ENCODE measurements at places on chromosomes 2 and 18.

DNA sequence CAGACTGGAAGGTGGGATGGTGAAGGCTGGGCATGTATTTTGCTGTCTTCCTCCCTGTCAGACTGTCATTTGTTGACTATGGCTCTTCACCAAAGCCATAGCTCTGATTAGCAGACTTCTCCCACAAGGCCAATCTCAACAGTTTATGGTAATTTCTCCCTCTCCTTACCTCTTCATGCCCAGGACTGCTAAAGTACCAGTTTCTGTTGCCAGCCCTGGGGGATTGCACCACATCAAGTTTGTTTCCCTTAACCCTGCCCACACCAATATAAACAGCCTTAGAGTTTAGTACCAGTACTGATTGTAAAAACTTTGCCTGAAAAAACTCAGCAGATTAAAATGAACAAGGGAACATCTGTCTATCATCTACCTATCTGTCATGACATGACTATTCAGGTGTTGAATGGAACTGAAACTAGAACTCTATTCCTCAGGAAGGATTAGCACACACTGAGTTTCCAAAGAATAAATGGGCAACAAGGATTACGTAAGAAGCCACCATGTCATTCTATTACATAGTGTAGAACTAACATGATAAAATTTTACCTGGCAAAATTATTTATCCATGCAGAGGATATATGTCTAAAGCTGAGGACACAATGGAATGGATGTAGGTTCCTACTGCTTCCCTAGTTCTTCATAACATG lies 13.7 kb downstream of the FEZ2 start:
- DNase-seq, result no peak

GRCh38 chr2:219402665-219403515 lies 15.2 kb upstream of the DNPEP start:
- DNase-seq, result peak; percentile 78

DNA sequence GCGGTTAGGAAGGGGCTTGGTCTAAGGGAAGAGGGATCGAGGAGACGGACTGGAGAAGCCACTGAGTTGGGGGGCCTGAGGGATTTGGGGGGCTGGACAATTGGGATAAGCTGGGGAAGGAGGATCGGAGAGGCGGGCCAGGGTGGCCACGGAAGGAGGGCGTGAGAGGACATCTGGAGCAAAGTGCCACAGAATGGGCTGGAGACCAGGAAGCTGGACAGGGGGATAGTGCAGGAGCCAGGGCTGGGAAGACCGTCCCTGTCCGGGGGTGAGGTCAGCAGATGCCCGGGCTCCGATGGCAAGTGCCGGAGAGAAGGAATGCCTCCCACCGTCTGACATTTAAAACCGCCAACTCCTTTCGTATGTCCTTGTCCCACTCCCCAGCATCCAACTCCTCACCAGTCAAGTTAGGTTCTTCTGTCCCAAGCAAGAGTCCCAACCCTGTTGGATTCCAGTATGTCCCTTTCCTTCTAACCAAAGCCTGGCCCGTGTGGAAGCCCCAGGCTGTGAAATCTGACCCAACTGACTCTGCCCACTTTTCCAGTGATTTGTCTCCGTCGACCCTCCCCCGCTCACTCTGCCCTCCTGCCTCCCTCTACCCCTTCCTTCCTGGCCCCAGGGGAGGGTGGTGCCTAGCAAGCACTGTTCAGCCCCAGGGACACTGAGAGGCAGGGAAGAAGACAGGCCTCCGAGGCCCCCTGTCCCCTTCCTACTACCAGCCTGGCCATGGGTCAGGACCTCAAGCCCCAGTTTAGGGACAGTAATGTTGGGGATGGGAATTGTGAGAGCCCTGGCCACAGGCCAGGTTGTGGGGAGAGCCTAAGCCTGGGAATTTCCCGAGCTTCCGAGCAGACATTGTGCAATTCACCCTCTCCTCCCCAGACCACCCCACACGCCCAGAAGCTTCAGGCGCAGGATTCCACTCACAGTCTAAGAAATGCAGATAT lies 31.5 kb upstream of the TMBIM1 start:
- DNase-seq, result peak; percentile 66

GRCh38 chr2:42064417-42064942 lies 16.7 kb downstream of the PKDCC start:
- DNase-seq, result no peak

- no peak for DNase-seq
Measured at GRCh38 chr2:171128461-171128860, 32.2 kb downstream of the TLK1 start.

DNA sequence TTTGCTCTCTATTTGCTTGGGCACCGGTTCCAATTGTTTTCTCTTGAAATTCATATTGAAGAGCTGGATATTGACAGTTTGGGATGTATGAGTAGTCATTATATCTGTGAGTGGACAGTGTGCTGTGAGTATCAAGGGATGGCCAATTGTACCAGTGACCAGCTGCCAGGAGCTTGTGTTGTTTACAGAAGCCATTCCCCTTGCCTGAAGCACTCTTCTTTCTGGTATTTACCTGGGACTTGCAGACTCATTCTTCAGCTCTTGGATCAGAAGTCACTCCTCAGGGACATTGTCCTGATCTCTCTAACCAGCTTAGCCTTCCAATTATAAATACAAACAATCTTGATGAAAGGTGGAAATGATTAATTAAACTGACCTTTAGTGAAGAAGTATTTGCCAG lies 438.3 kb upstream of the LRATD1 start:
- no peak for DNase-seq

- DNase-seq, result no peak
Measured at GRCh38 chr18:24611075-24611474, 150.6 kb downstream of the HRH4 start.

DNA sequence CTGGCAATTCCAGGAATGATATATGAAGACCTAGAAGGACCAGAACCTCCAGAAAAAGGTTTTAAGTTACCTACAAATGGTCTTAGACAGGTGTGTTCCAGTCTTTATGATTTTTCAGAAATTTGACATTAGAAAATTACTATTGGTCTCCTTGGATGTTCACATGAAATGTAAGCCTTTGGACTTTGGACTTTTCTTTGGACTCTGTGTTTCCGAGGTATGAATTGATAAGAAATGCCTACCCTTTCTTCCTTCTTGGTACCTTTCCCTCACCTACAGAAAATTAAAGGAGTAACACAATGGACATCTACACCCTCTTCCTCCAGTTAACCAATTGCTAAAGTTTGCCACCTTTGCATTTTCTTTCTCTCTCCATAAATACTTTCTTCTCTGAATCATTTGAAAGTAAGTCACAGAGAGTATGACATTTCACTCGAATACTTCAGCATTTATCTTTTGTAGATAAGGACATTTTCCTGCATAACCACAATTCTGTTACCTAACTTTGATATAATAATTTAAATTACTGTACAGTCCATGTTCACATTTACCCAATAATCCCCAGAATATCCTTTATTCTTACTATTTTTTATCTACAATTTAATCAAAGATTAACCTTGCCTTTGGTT lies 26.2 kb downstream of the CEP192 start:
- DNase-seq, result no peak

DNA sequence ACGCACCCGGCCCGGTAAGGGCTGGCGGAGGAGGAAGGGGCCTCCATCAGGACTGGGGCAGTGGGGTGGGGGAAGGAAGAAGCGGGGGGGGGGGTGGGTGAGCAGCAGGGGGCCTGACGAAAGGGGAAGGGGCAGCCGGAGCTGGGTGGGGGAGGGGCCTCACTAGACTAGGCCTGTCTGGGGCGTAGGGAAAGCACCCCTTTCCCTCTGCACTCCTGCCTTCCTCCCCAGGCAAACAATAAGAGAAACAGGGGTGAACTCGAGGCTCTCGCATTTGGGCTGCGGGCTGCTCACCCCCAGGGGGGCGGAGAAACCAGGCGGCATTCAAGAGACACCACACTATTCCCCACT lies 82.7 kb upstream of the POMC start:
- DNase-seq, result no peak

DNA sequence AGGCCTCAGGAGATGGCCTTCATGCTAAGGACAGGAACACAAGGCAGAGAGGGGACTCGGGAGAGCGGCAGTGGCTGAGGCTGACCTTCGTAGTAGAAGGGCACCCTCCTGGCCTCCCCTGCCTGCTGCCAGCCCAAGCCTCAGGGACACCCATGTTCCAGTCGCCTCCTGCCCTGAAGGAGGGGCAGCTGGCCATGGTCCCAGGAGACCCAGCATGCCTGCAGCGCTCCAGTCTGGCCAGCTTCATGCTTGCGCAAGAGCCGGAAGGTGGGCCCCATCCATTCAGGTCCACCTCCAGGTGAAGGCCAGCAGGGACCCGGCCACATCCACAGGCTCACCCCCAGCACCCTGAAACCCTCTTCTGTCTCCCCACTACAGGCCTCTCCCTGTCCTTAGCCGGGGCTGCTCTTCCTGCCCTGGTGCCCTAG lies 35.0 kb downstream of the BIN1 start:
- no peak for DNase-seq

DNA sequence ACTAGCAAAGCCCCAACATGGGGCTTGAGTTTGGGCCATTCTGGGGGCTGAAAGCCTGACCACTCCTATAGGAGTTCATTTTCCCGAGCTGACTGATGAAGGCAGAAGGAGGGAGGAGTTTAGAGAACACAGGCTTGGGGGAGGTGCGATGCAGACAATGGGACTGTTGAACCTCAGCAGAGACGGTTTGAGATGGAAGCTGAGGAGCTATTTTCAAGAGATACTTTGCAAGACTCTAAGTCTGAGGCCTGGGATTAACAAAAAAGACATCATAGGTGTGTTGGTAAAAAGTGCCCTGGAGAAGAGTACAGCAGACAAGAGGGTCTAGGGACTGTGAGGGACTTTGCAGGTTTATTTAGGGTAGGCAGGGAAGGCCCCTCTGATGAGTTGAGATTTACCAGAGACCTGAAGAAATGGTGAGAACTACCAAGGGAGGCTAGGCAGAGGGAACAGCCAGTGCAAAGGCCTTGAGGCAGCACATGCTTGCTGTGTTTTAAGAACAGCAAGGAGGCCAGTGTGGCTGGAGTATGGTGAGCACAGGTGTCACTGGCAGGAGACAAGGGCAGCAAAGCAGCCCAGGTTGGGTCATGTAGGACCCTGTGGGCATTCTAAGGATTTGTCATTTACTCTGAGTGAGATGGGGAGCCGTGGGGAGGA lies 31.6 kb downstream of the PCBP1 start:
- DNase-seq, result no peak

GRCh38 chr2:164523009-164523408 lies 98.3 kb downstream of the GRB14 start:
- no peak for DNase-seq

- no peak for DNase-seq
Measured at GRCh38 chr2:96773922-96774321, 13.2 kb downstream of the CNNM4 start.

DNA sequence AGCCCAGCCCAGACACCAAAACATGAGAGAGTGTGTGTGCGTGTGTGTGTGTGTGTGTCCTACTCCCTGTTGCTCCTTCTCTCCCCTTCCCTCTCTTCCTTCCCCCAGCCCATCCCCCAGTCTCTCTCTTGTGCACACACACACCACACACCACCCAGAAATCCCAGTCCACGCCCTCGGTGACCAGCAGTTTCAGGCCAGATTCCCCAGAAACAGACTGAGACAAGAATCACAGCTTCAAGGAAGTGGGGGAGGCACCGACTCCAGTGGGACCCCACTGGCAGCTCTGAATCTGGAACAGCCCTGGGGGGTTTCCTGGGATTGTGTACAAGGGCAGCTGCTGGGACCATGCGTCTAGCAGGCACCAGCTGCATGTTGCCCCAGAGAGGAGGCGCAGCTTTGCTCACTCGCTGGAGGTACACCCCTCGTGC lies 113.5 kb downstream of the NDUFA10 start:
- DNase-seq, result no peak

DNA sequence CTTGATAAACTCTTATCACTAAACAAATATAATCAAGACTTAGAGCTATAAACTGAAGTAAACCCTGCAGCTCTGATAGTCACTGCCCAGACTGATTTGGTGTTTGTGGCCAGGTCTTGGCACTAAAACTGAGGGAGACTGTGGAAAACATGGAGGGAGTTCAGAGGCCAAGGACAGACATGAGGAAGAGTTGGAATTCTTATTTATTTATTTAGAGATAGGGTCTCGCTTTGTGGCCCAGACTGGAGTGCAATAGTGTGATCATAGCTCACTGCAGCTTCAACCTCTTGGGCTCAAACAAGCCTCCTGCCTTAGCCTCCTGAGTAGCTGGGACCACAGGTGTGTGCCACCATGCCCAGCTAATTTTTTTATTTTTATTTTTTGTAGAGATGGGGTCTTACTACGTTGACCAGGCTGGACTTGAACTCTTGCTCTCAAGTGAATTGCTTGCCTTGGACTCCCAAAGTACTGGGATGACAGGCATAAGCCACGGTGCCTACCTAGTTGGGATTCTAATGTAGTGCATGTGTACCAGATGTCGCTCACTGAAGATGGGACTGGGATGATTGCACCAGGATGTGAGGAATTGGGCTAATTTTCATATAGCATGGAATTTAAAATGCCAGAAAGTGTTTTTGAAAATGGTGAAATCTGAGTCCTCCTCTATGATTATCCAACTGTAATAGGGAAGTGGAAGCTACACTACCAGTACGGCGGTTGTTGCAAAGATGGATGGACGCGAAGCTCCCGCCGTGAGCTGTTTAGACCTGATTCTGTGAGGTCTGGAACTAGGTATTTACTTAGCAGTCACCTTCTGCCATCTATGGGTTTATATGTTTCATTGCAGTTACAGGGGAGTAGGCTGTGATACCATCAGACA lies 52.7 kb upstream of the CTLA4 start:
- peak; percentile 57 for DNase-seq

DNA sequence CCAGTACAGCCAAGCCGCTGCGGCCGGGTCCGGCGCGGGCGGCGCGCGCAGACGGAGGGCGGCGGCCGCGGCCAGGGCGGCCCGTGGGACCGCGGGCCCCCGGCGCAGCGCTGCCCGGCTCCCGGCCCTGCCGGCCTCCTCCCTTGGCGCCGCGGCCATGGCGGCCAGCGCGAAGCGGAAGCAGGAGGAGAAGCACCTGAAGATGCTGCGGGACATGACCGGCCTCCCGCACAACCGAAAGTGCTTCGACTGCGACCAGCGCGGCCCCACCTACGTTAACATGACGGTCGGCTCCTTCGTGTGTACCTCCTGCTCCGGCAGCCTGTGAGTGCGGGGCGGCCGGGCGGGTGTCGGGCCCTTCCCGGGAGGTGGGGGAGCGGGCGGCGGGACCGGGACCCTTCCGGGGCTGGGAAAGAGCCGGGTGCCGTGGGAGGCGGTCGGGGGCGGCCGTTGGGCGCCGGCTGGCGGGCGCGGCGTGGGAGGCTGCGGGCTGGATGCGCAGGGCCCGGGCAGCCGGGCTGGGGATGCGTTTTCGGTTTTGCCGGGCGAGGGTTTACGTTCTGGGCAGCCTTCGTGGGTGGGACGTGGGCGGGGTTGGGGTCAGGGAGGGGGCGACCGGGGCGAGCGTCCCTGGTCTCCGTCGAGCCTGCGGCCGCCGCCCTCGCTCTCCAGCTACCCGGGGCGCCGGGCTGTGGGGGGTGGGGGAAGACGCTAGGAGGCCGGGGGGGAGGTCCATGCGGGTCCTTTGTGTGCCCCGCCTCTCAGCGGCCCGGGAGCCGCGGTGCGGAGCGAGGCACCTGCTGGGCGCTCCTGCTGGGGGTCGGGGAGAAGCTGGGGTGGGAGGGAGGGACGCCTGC lies 537 bp downstream of the AGFG1 start:
- peak; percentile 62 for DNase-seq

GRCh38 chr2:238131761-238132462 lies 6.6 kb upstream of the KLHL30 start:
- DNase-seq, result peak; percentile 11

GRCh38 chr2:211946960-211947359 lies 591.6 kb downstream of the ERBB4 start:
- no peak for DNase-seq

GRCh38 chr18:22701326-22701725 lies 231.8 kb upstream of the RBBP8 start:
- no peak for DNase-seq

GRCh38 chr2:102619414-102620319 lies at the start of gene SLC9A2:
SLC9A2 (plus strand) TSS chr2:102619553; CDS start chr2:102619849, 296 bp downstream.
- DNase-seq, result no peak

GRCh38 chr18:53408271-53408670 lies 816.2 kb downstream of the MBD2 start:
- DNase-seq, result no peak
